ENCODE measurements at places on chromosomes 3 and 15. TPM values are rescaled to one million over a fixed set of nuclear protein-coding genes. Genes with fewer than 3 reads are reported as not detected.

TIMP4 gene
- polyA plus RNA-seq = 2.1 TPM

GOLGA8R gene
- polyA plus RNA-seq = 8.3 TPM

DNA sequence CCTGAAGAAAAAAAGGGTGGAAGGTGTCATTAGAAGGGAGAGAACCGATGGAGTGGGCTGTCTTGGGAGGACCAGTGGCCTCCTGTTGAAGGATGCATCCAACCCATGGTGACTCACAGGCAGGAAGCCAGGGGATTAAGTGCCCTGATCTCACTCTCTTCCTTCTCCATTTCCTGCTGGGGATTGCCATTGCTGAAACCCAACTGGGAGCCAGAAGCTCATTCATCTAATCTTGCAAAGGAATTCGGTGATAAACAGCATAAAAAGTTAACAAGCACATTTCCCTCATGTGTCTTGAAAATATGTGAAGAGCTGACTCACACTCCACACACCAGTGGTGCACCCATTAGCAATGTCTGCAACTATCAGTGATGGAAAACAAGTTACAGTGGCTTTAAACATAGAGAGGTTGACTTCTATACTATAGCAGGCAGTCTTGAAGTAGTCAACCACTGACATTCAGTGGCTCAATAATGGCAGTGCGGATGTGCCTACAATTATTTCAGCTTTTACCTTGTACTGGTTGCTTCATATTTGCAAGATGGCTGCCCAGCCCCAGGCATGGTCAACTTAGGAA is 12.8 kb upstream of the CSRNP1 start:
- DNase-seq = no peak

CCDC13 gene
- polyA plus RNA-seq = not detected

- DNase-seq = no peak
Measured at GRCh38 chr3:65540666-65541065, 498.1 kb downstream of the MAGI1 start.

CCR5 gene
- polyA plus RNA-seq = 0.52 TPM

DNA sequence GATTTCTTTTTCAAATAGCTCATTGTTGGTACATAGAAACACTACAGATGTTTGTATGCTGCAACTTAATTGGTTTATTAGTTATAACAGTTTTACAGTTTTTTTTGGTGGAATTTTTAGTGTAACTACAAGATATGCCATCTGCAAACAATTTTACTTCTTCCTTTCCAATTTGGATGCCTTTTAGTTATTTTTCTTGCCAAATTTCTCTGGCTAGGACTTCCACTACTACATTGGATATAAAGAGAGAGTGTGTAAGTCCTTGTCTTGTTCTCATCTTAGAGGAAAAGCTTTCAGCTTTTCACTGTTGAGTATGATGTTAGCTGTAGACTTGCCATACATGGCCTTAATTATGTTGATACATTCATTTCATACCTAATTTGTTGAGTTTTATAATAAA is 143.6 kb upstream of the EOMES start:
- no peak for DNase-seq

CEMIP gene
- polyA plus RNA-seq = 2.1 TPM

IMPG2 gene
- polyA plus RNA-seq = 1.5 TPM

BNC1 gene
- polyA plus RNA-seq = 2.2 TPM

PTPN9 gene
- polyA plus RNA-seq = 18.8 TPM

GRCh38 chr3:189839576-189839975 is 208.4 kb downstream of the TP63 start:
- no peak for DNase-seq

DNA sequence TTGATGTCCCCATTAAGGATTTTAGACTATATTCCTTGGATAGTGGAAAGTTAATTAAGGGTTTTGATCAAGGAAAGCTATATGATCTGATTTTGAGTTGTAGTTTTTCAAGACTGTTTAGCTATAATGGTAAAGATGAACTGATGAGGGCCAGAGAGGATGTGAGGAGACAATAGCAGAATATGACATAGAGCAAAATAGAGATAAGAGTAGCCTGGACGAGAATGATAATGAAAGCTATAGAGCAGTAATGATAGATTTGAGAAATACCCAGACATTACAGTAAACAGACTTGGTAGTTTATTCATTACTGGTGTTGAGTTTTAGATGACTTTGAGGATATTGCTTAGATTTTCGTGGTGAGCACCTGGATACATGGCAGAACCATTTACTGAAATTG is 3.8 kb downstream of the SUCNR1 start:
- no peak for DNase-seq

CLPX gene
- 43.9 TPM for polyA plus RNA-seq

DNA sequence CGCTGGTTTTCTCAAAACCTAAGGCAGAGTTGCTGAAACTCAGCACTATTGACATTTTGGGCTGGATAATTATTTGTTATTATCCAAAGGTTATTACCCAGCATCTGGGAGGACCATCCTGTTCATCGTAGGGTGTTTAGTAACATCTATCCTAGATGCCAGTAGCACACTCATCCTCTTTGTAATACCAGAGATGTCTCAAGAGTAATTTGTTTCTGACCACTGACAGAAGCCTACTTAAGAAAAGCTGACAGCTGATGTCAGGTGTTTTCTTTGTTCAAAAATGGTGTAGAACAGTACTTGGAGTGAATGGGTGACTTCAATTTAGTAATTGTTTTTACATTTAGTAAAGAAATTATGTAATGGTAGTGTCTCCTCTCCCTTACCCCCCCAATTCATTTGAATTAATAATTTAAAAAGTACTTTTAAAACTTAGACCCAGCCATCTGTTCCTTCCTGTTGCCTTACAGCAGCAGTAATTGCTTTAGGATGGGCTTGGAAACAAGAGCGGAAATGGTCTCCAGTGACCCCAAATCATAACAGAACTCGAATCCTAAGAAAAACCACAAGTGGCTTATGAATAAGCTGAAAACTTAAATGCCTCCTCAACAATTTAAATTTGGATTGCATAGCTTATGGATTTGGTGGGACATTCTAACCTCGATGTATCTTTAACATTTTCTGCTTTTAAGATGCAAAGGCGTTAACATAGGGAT is 105.4 kb downstream of the PTPRG start:
- peak; percentile 57 for DNase-seq

DNA sequence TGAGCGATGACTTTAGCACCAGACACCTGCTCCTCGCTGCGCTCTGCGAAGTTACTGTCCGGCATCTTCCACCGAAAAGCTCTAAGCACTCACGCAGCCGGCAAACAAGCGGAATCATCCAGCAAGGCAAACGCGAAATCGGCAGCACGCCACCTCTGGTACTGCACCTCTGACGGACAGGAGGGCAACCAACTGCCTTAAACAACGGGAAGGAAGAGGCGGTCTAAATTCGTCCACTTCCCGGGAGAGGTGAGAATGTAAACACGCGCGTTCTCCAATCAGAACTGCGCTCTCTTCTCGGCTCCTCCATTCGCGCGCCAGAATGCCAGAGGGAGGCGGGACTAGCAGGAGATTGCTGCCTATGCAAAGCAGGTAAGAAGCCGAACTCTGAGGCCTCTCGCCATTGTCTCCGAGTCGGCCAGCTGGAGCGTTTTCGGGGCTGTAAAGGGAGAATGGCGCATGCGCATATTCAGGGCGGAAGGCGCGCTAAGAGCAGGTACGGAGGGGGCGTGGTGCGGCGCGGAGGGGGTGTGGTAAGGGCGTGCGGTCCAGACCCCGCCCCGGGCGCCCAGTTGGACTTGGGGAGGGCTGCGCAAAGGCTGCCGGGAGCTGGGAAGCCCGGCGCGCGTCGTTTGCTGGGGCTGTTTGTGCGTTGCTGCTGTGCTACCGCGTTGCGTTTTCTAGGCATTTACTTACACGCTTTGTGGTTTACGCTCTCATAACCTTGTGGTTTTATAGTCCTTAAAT is at the start of the genes BTD and HACL1:
Gene BTD, plus strand, starts transcription at position 347 of the 747 bp plus-strand sequence. CDS start 33,695 bp downstream, outside the sequence.
Gene HACL1, minus strand, starts transcription at position 171 of the 747 bp plus-strand sequence. Its CDS starts 106 bp downstream, at position 65.
- DNase-seq = peak; percentile 99

DNA sequence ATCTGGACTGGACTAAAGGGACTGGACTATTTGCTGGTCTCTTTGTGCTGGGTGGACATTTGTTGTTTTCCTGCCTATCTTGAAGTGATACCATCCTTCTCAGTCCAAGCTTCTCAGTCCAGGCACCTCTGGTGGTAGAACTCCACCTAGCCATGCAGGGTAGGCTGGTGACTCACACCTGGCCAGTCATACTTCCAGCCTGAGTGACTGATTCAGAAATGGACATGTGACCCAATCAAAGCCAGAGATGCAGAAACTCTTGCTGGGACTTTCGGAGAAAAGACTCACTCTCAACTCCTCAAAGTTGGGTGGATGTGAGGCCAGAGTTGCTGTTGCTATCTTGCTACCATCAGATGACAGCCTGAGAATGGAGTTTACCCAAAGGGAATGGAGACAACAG is 5.6 kb upstream of the ASB14 start:
- DNase-seq = no peak

DUOX1 gene
- polyA plus RNA-seq = 1.8 TPM

DNA sequence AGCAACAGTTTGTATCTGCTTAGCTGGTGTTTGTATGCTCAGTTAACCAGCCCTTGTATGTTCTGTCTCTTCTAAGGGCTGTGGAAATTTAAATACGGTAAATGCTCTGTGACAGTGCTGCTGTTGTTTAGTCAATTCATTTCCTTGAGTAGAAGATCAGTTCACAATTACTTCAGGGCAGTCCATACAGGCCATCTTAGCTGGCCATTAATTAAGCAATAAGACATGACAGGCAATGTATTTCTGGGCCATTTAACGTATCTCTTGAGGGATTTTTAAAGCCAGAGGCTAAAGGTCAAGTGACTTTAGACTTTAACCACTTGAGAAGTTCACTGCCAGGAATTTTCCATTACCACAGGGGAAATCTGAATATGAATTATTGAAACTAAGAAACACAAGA is 351.8 kb downstream of the ZIC1 start:
- no peak for DNase-seq

MUC13 gene
- not detected for polyA plus RNA-seq

- DNase-seq = no peak
Measured at GRCh38 chr15:50944672-50945071, 36.2 kb downstream of the AP4E1 start.

DNA sequence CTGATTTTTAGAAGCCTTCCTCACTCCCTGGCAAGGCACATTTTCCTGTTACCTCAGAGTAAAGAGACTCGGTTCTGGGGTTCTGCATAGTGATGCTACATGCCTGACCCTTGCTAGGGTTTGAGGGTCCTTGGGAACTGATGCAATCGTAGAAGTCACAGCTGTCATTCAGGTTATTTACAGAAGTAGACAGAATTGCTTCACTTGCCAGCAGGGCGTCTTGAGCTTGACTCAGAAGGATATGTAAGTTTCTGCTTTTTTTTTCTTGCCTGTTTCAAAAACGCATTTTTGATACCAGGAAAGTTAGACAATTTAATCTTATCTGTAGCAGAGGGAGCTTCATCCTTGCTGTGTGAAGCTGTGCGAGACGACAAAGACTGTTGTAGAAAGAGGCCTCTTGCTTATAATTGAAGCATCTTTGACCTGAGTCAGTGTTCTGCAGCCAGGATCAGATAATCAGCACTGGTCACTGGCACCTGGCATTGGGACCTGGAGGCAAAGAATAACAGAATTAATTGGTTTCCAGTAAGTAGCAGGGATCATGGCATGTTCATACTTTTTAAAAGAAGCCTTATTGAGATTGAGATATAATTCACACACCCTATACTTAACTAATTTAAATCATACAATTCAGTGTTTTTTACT is 24.8 kb downstream of the CACNA1D start:
- no peak for DNase-seq

GRCh38 chr3:192795021-192795420 is 67.7 kb upstream of the FGF12 start:
- no peak for DNase-seq

DNA sequence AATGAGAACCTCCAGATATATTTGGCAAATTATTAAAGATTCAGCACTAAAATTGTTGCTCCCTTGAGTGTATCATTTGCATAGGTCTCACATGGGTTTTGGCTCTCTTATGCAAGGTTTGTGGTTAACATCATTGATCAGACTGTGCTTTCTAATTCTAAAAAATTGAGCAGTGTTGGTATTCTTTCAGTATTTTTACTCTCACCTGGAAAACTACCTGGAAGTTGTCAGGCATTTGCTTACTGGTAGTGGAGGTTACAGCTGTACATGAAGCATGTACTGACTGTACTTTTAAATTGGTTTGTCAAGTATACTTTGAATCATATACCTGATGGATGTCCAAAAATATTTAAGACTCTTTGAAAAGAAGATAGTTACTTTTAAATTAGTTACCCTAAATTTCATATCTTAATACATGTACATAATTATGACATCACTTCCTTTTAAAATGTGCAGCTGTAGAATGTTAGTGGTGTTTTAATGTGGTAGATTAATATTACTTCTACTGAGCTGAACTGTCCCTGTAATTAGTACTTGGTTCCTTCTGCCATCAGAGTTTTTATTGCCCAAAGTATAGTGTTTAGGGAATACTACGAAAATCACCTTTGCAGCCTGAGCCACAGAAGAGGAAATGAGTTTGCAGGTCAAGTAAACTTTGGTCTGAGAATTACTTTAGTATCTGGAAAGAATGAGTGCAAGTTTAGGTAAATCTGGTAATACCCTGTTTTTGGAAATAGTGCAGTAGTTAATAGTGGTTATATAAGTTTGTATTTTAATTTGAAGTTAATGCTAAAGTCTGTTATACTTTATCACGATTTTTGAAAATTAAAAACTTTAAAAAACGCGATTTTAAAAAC is 2.8 kb downstream of the CHD2 start:
- no peak for DNase-seq
